ENCODE measurements at places on chromosomes 3 and 15. TPM values are rescaled to one million over a fixed set of nuclear protein-coding genes. Genes with fewer than 3 reads are reported as not detected.

GRCh38 chr15:31325595-31326155 lies 960 bp upstream of the KLF13 start:
- H3K36me3 ChIP-seq: peaks cover 10% of the 10 kb centered on the region
- peak; percentile 46 for DNase-seq
- H3K27ac ChIP-seq: peak overlapping the region; percentile 90
- H3K4me1 ChIP-seq: peaks cover 25% of the 10 kb centered on the region
- peak overlapping the region; percentile 63 for H3K4me3 ChIP-seq

MSL2 gene
- 109 TPM for total RNA-seq

GRCh38 chr3:168647582-168647981 lies 551.9 kb upstream of the GOLIM4 start:
- H3K4me3 ChIP-seq: no peak overlapping the region
- H3K27ac ChIP-seq: no peak overlapping the region
- H3K4me1 ChIP-seq: no peaks in the 10 kb centered on the region

- H3K4me3 ChIP-seq: no peak overlapping the region
- no peaks in the 10 kb centered on the region for H3K36me3 ChIP-seq
- H3K27ac ChIP-seq: no peak overlapping the region
- DNase-seq: no peak
- peaks cover 3% of the 10 kb centered on the region for H3K27me3 ChIP-seq
- no peaks in the 10 kb centered on the region for H3K4me1 ChIP-seq
Measured at GRCh38 chr3:13046569-13047274, 26.5 kb downstream of the IQSEC1 start.

DNA sequence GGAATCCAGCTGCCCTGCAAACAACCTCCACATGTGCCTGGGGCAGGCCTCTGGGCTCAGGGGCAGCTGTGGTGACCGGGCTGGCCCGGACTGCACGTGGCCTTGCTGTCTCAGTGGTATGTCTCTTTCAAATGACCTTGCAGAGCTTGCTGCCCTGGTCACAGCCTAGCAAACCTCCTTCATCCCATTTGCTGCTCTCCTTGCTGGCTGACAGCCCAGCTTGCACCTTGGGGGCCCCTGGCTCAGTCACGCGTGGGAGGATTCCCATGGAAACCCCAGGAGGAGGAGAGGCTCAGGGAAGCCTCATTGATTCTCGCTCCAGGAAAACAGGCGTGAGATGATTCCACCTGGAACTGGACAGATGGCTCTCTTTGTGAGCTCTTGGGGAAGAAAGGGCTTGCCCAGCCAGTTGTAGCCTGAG lies 5.6 kb downstream of the SPSB4 start:
- H3K36me3 ChIP-seq: no peaks in the 10 kb centered on the region
- no peak for DNase-seq

DNA sequence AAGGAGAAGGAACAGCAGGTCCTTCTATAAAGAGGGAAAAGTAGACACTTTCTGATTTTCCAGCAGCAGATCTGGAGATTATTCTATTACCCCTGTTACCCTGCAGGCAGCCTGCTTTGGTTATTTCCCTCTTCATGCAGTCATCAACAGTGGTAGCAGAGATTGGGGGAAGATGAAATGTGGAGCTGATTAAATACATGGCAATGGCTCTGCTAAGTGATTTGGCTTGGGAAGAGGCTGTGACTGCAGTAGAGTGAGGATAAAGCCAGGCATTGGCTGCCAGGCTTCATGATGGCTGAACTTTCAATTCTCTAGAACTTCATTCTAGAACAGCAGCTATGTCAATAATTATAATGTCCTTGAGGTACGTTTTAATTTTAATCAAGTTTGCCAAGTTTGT lies 29.1 kb downstream of the PTX3 start:
- H3K4me3 ChIP-seq: no peak overlapping the region
- H3K4me1 ChIP-seq: no peaks in the 10 kb centered on the region
- no peak for DNase-seq
- H3K27ac ChIP-seq: no peak overlapping the region
- H3K27me3 ChIP-seq: no peaks in the 10 kb centered on the region
- H3K36me3 ChIP-seq: no peaks in the 10 kb centered on the region

GRCh38 chr15:57146506-57147201 lies 228.2 kb downstream of the TCF12 start:
- H3K4me1 ChIP-seq: no peaks in the 10 kb centered on the region
- DNase-seq: no peak
- no peak overlapping the region for H3K4me3 ChIP-seq
- no peaks in the 10 kb centered on the region for H3K27me3 ChIP-seq
- no peak overlapping the region for H3K27ac ChIP-seq
- H3K36me3 ChIP-seq: peaks cover under 1% of the 10 kb centered on the region

PRICKLE2 gene
- not detected for total RNA-seq

DNA sequence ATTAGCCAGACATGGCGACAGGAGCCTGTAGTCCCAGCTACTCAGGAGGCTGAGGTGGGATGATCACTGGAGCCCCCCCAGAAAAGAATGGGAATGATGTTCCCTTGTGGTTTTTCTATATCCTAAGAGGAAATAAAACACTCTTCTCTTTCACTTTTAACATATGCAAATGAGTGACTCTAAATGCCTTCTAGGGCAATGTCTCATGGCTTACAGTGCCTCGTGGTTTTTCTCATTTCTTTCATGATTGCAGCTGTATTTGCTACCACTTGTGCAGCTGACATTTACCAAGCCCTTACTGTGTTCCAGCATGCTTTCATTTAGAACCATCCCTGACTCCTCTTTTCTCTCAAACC lies 26.4 kb downstream of the STOML1 start:
- H3K36me3 ChIP-seq: no peaks in the 10 kb centered on the region
- peak overlapping the region; percentile 57 for H3K27ac ChIP-seq
- DNase-seq: no peak
- H3K27me3 ChIP-seq: no peaks in the 10 kb centered on the region
- H3K4me3 ChIP-seq: no peak overlapping the region

GRCh38 chr3:127598841-127599570 lies 795 bp downstream of the MCM2 start:
- no peaks in the 10 kb centered on the region for H3K27me3 ChIP-seq
- peak overlapping the region; percentile 44 for H3K27ac ChIP-seq
- H3K4me1 ChIP-seq: peaks cover 16% of the 10 kb centered on the region
- no peak for DNase-seq
- no peaks in the 10 kb centered on the region for H3K36me3 ChIP-seq

GRCh38 chr3:99410789-99411311 lies 227.5 kb upstream of the COL8A1 start:
- H3K4me3 ChIP-seq: no peak overlapping the region
- H3K4me1 ChIP-seq: no peaks in the 10 kb centered on the region
- no peaks in the 10 kb centered on the region for H3K36me3 ChIP-seq
- H3K27me3 ChIP-seq: no peaks in the 10 kb centered on the region
- no peak overlapping the region for H3K27ac ChIP-seq

DNA sequence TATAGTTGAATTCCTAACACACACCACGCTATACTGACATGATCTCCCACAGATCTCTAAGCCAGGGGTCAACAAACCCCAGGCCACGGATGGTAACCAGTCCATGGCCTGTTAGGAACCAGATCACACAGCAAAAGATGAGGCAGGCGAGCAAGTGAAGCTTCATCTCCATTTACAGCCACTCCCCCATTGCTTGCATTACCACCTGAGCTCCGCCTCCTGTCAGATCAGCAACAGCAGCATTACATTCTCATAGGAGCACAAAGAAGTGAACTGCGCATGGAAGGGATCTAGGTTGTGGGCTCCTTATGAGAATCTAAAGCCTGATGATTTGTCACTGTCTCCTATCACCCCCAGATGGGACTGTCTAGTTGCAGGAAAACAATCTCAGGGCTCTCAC lies 2.7 kb downstream of the PDCD7 start:
- H3K27ac ChIP-seq: no peak overlapping the region
- DNase-seq: no peak
- no peak overlapping the region for H3K4me3 ChIP-seq

GRCh38 chr15:62403164-62403809 lies 238.2 kb upstream of the C2CD4B start:
- no peak overlapping the region for H3K27ac ChIP-seq
- H3K4me1 ChIP-seq: no peaks in the 10 kb centered on the region
- peaks cover 7% of the 10 kb centered on the region for H3K27me3 ChIP-seq

DNA sequence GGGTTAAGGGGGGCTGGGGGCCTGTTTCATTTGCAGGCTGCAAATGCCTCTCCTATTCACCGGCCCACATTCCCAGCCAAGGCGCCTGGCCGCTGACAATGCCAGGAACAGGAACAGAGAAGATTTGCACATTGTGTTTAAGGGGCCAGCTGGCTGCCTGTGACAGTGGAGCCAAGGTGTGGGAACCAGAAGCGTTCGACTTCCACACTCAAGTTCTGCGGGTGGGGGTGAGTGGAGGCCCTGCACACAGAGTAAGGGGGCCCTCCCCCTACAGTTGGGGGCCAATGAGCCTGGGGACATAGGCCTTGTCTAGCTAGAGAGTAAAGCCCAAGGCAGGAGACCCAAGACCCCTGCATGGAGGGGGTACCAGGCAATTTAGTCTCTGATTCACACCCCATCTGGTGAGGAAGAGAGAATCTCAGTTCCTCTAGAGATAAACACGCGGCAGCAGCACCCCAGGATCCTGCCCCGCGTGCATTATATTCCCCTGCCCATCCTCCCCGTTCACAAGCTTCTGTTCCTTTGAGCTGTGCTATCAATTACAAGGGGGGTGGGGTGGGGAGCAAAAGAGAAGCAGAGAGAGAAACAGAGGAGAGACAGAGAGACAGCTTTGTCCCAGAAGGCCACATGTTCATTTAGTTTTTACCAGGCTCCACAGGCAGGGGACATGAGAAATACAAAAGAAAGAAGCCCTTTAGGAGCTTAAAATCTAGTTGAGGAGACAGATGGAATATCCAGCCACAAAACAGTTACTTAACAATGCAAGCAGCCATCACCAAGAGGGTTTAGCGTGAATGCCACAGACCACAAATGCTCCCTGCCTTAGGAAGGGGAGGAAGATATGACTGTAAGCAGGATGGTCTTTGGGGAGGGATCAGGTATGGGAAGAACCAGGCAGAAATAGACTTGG lies 9.2 kb downstream of the IGDCC3 start:
- no peaks in the 10 kb centered on the region for H3K4me1 ChIP-seq

GRCh38 chr15:68186671-68187397 lies 18.3 kb downstream of the CALML4 start:
- H3K27ac ChIP-seq: no peak overlapping the region
- H3K27me3 ChIP-seq: no peaks in the 10 kb centered on the region
- H3K4me1 ChIP-seq: no peaks in the 10 kb centered on the region
- H3K4me3 ChIP-seq: no peak overlapping the region
- no peak for DNase-seq

DNA sequence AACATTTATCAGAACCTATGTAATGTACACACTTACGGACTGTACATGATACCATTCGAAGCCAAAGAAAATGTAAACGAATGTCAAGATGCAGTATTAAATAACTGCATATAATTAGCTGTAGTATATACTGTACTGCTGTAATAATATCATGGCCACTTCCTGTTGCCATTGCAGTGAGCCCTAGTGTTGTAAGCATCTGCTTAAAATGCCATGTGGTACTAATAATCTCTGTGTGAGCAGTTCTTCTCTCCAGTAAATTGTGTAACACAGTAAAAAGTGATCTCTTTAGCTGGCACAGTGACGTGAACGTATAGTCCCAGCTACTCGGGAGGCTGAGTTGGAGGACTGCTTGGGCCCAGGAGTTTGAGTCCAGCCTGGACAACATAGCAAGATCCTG lies 8.6 kb downstream of the SPG11 start:
- H3K4me3 ChIP-seq: no peak overlapping the region
- H3K27me3 ChIP-seq: no peaks in the 10 kb centered on the region
- H3K4me1 ChIP-seq: no peaks in the 10 kb centered on the region
- peaks cover 65% of the 10 kb centered on the region for H3K36me3 ChIP-seq
- H3K27ac ChIP-seq: no peak overlapping the region

GRCh38 chr3:145906301-145906700 lies 254.7 kb downstream of the PLOD2 start:
- H3K4me1 ChIP-seq: no peaks in the 10 kb centered on the region
- H3K36me3 ChIP-seq: no peaks in the 10 kb centered on the region
- H3K27ac ChIP-seq: no peak overlapping the region
- no peak overlapping the region for H3K4me3 ChIP-seq
- no peak for DNase-seq

EPHA6 gene
- total RNA-seq: not detected

DNA sequence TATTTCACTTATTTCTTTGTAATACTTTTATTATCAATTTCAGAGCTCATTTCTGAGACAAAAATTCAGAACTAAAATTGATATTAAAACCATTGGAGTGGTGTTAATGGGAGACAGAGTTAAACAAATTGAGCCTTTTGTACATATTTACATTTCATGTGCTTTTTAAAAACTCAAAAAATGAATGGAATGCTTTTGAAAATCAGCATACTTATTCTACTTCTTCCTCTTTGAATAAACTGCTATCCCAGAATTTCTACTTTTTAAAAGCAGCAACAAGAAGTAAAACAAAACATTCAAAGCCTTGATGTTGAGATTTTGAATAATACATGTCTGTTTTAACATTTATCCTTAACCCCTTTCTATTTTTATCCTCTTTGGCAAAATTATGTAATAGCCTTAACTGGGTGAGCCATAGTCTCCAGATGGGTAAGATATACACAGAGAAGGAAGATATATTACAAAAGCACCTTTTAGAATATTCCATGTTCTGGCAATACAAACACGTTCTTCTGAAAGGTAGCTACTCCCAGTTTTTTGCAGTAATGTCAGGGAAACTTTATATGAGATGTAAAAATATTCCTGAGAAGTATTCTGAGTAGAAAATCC lies 123.6 kb downstream of the MBNL1 start:
- H3K4me3 ChIP-seq: no peak overlapping the region
- no peak overlapping the region for H3K27ac ChIP-seq
- no peaks in the 10 kb centered on the region for H3K27me3 ChIP-seq
- peaks cover 9% of the 10 kb centered on the region for H3K4me1 ChIP-seq
- DNase-seq: no peak

CD200R1L gene
- not detected for total RNA-seq

HIGD2B gene
- total RNA-seq: 0.45 TPM

BCL6 gene
- total RNA-seq: 18.1 TPM

C2CD4B gene
- not detected for total RNA-seq

- DNase-seq: peak; percentile 19
- peaks cover 20% of the 10 kb centered on the region for H3K4me1 ChIP-seq
- H3K4me3 ChIP-seq: peak overlapping the region; percentile 33
- peaks cover 5% of the 10 kb centered on the region for H3K27me3 ChIP-seq
- peak overlapping the region; percentile 45 for H3K27ac ChIP-seq
- no peaks in the 10 kb centered on the region for H3K36me3 ChIP-seq
Measured at GRCh38 chr15:52527911-52528563, 643 bp downstream of the MYO5A start.

GRCh38 chr15:99550077-99550476 lies 15.7 kb upstream of the MEF2A start:
- H3K27ac ChIP-seq: no peak overlapping the region
- no peak overlapping the region for H3K4me3 ChIP-seq
- DNase-seq: no peak
- H3K27me3 ChIP-seq: peaks cover 7% of the 10 kb centered on the region
- no peaks in the 10 kb centered on the region for H3K36me3 ChIP-seq

DNA sequence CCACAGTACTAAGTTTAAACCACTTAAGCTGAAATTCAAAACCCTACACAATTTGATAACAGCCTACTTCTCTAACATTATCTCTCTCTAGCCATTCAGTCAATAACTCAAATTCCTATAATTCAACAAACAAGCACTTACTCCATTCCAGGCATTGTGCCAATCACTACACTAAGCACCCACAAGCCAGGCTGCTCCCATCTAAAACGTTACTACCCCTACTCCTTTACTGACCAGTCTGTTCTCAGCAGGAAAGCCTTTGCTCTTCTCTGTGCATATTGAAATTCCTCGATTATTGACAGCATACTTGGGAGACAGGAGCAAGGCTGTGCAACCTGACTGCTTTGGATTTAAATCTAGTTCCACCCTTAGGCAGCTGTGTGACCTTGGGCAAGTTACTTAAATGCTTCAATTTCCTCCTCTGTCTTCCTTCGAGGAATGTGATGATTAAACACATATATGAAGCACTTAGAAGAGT lies 177.2 kb upstream of the THBS1 start:
- no peaks in the 10 kb centered on the region for H3K27me3 ChIP-seq
- no peak overlapping the region for H3K4me3 ChIP-seq
- no peak for DNase-seq
- H3K36me3 ChIP-seq: no peaks in the 10 kb centered on the region
